ENCODE measurements at places on chromosomes 5 and 9.

- peak; percentile 94 for DNase-seq
Measured at GRCh38 chr5:10836986-10837385, 76.0 kb upstream of the DAP start.

DNA sequence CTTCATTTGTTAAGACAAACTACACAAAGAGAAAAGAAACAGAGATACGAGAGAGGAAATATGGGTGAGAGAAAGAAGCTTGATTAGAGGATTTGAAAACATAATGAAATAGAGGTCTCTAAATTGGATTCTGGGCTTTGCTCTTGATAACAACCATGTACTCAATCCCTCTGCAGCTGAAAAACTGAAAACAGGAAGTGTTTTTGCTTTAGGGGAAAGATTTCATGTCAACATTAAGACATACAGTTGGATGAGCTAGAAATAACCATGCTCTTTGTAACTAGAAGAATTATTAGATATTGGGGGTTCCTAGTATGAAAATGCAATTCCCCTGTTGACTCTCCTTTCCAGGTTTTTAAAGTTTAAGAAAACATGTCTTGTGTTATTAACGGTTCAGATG, 21.9 kb downstream of the CRHBP start:
- no peak for DNase-seq

GRCh38 chr5:21765406-21765805, 1087.7 kb downstream of the CDH12 start:
- DNase-seq = no peak

GRCh38 chr5:133992429-133993155, 12.2 kb downstream of the VDAC1 start:
- no peak for DNase-seq

GRCh38 chr9:115042781-115043509, 75.0 kb downstream of the TNC start:
- DNase-seq = peak; percentile 59

All from fibroblast of skin of back (primary cell).